ENCODE measurements at places on chromosomes 6 and 20.

GRCh38 chr20:39533858-39534257, 571.7 kb downstream of the DHX35 start:
- DNase-seq, result no peak

- DNase-seq, result peak; percentile 28
These were observed 454 bp downstream of the L3MBTL3 start for GRCh38 chr6:130018744-130019325.

DNA sequence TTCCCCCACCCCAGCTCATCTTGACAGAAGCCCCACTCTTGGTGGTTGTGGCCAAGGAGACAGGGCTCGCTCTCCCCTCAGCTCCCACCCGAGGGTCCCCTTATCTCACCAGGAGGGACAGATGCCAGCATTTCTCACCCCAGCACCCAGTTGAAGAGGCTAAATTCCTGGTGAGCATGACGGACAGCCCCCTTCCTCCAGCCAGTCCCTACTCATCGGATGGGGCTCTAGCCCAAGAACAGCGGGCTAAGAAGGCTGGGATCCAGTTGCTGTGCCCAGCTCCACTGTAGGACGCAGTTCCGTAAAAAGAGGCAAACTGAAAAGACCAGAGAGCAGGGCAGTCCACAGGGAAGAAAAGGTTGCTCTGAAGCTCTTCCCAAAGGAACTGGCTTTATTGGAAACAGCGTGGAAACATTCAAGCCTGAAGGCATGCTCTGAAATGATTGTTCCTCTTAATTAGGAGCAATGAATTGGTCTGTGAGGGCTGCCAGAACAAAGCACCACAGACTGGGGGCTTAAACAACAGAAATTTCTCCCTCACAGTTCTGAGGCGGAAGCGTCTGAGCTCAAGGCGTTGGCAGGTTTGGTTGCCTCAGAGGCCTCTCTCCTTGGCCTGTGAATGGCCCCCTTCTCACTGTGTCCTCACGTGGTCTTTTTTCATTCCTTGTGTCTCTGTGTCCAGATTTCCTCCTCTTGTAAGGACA, 17.9 kb upstream of the KIF25 start:
- no peak for DNase-seq

DNA sequence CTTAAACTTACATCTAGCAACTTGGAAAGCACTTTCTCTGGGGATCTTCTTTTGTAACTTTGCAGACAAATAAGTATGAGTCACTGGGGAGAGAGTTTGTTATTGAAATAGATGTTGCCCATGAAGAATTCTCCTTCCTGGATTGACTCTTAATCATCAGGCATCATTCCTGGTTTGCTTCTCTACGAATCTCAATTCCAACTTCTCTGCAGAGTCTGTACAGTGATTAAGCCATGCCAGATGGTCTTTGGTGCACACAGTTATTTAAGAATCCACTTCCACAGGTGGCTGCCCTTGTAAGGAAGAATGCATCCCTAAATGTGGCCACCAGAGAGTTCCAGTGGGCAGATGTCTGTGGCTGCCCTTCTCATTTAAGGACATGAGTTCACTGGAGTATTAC, 25.7 kb downstream of the MYCT1 start:
- DNase-seq, result no peak

DNA sequence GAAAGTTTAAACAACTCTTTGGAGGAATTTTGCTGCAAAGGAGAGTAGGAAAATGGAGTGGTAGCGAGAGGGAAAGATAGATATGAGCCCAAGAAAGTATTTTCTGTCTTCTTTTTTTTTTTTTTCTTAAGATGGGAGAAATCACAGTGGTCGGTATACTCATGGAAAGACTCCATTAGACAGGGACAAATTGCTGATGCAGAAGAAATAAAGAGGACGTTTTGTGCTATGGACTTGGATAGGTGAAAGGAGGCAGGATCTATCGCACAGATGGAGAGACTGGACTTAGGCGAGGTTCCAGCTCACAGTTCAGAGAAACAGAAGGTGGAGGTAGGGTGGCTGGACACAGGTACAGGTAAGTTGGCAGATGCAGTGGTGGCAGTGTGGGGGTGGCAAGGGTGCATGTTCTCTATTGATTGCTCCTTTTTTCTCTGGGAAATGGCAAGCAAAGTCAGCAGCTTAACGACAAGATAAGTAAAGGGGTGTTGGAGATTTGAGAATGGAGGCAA, 44.2 kb upstream of the ARMC2 start:
- DNase-seq, result no peak

- DNase-seq, result no peak
These were observed 15.4 kb upstream of the ERVFRD-1 start for GRCh38 chr6:11126876-11127275.

- DNase-seq, result no peak
These were observed 27.9 kb downstream of the PPARD start for GRCh38 chr6:35370124-35370741.

GRCh38 chr6:125814481-125814880, 23.7 kb downstream of the NCOA7 start:
- no peak for DNase-seq

DNA sequence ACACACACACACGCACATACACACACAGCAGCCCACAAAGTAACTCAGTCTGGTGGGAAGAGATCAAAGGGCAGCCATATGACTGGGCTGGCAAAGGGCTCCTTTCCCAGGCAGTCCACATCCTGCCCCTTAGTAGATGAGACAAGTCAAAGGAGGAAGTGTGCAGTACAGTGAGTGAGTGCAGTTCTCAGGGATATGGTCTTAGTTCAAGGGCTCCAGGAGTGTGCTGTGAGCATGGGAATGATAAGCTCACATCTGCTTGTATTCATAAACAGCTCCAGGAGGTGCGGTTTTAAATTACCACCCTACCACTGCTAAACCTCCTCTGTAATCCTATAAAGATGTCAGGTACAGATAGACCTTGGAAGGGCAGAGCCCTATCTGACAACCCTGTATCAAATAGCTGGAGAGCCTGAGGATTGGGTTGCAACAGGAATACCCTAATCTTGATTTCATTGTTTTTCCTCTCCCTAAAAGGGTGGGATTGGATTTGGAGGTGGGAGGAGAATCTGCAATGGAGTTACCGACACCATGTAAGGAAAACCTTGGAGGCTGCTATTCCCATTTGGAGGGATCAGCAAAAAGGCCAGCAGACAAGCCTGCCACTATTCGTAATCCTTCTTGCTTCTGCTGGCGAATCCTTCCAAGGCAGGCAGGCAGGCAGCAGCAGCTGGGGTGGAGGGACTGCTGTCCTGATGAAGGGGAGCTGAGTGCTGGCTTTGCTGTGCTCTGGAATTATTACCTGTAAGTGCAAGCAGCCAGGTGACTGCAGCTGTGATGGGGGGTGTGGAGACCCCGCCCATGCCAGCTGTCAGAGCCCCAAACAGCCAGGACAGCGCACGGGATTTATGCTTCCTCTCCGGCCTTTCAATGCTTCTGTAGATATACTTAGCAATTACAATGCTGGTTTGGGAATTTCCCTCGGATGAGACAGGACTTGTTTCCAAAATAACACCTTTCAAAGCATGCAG, 342.7 kb downstream of the PRL start:
- DNase-seq, result peak; percentile 55

DNA sequence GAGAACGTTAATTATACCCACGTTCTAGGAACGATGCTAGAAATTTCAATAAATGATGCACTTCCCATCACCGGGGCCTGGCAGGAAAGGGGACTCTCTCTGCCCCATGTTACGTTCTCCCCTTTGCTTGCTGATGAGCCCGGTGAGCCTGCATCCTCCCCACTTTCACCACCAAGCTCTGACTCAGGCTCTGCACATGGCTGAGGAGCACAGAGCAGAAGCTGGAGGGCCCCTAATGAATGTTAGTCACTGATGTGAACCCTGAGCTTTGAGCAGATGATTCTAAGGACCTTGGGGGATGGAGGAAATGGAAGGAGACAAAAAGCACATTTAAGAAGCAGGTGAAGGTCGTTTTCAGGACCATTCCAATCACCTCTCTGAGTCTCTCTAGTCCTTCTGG, 468.2 kb upstream of the ARID1B start:
- DNase-seq, result no peak

DNA sequence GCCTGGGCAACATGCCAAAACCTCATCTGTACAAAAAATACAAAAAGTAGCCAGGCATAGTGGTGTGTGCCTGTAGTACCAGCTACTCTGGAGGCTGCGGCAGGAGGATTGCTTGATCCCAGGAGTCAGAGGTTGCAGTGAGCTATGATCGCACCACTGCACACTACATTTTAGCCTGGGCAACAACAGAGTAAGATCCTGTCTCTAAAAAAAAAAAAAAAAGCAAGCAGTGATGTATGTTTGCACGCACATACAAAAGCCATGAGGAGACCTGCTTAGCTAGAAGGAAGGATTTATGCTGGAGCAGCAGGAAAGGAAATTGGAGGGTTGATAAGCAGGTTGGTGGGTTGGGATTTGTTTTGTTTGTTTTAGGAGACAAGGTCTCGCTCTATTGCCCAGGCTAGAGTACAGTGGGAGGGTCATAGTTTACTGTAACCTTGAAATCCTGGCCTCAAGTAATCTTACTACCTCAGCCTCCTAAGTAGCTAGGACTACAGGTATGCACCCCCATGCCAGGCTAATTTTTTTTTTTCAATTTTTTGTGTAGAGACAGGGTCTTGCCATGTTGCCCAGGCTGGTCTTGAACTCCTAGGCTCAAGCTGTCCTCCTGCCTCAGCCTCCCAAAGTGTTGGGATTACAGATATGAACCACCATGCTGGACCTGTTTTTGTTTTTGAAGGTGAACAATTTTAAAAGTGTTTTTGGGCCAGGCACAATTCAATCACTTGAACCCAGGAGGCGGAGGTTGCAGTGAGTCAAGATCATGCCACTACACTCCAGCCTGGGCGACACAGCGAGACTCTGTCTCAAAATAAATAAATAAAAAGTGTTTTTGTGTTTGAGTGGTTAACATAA, 4.0 kb downstream of the ZSWIM3 start:
- no peak for DNase-seq

DNA sequence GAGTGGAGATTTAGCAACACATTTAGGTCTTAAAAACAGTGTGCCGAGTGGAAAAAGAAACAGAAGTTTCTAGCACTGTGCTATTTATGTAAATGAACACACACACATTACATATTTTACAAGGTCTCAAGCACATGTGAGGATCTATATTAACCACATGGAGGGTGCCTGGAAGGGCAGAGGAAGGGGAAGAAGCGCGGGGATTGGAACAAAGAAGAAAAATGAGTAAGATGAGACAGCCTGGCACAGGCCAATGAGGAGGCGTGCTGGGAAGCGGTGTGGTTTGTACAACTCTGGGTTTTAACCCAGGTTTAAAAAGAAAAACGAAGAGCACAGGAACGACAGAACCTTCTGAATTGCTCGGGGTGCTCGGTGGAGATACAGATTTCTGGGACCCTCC, 5.7 kb downstream of the KCNG1 start:
- DNase-seq, result no peak

DNA sequence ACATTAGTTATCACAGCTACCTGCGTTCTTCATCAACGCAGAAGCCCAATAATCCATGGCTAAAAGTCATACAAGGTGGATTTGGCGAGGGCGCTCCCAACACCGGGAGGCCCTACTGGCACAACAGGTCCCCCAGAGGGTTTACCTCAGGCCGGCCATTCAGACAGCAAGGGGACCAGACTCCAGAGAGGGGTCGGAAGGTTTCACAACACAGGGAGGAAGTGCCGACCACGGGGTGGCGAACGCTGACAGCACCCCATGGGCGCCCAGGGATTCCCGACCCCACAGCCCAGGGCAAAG, 1515.9 kb upstream of the DEFB115 start:
- no peak for DNase-seq

GRCh38 chr20:43554369-43554768, 4.5 kb upstream of the SGK2 start:
- no peak for DNase-seq

DNA sequence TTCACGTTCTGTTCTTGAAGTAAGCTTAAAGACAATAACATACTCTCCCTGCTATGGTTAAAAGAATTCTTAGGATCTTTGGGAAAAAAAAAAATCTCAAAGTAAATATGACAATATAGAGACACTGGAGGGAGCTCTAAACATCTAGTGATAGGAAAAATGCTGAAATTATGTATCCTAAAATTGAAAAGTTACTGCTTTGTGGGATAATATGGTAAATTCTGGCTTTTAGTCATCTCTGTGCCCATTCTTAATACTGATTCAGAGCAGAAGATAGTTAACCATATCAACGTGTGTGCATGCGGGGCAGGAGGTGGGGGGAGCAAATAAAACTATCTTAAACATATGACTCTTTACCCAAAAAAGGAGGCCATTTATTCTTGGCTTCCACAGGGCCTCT, 165.4 kb downstream of the GMPR start:
- DNase-seq, result no peak

DNA sequence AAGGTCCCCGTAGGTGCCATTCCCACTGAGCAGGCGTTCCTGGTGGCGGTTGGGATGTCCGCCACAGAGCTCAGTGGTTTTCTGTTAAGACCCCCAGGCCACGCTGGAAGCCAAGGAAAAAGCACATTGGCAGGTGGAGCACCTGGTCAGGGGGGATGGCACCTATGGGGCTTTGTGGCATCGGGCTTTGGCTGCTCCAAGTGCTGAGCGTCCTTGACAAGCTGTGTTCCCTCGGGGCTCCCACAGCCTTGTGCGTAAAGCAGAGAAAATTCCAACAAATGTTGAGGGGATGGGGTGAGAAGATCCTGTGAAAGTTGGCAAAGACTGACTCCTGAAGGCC, 135.4 kb downstream of the JPH2 start:
- no peak for DNase-seq

DNA sequence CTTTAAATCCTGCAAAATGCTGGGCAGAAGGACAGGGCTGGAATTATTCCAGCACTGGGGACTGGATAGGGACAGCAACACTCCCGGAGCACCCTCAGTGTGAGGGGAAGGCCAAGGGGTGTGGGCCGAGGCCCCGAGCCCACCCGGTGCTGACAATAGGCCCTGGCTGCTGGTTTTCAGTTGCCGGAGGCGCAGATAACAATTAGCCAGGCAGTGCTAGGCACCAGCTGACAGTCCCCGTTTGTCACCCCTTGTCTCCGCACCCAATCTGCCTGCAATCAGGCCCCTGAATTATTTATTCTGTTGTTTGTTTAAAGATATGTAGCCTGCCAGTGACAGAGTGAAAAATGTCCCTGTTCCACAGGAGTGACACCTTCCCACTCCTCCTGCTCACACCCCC, 120.0 kb downstream of the GRM4 start:
- DNase-seq, result no peak

DNA sequence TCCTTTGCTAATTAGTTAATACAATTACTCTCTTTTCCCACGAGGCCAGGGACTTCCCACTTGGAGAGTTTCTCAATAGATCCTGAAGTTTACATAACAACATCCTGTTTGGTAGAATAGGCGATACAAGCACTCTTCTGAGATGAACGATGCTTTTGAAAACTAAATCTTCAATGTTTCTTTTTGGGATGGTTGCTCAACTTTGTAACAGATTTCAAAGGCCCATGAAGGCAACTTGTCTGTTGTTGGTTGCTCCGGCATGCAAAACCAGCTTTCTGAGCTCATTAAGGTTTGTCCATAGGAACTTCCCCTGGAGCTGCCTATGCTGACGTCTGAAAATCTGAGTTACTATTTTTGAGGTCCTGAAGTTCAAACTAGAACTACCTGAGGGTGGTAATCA, 25.9 kb upstream of the ROS1 start:
- DNase-seq, result no peak

DNA sequence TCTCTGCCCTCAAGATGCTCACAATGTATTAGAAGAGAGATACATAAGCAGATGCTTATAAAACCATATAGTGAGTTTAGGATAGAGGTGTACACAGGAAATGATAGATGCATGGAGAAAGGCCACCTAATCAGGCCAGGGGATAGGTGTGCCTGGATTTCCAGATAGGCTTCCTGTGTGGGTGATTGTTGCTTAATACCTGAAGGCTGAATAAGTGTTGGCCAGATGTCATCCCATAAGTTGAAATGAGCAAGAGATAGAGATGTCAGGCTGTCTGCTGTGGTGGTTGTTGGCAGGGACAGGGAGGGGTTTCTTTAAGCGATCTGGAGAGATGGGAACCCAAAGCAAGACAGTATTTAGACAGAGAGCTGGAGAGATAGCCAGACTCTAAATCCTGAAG, 109.8 kb upstream of the SGK1 start:
- DNase-seq, result no peak

All from HEK293T (cell line).